Sigmoid colon (tissue), 7 donors: ENCODE measurements at places on chromosomes 2 and 18. TPM values are rescaled to one million over a fixed set of nuclear protein-coding genes. Genes with fewer than 3 reads are reported as not detected.

MERTK gene
- 23.9 TPM for total RNA-seq

GRCh38 chr2:88342749-88343148, 109.7 kb downstream of the FOXI3 start:
- DNase-seq, result no peak

DNA sequence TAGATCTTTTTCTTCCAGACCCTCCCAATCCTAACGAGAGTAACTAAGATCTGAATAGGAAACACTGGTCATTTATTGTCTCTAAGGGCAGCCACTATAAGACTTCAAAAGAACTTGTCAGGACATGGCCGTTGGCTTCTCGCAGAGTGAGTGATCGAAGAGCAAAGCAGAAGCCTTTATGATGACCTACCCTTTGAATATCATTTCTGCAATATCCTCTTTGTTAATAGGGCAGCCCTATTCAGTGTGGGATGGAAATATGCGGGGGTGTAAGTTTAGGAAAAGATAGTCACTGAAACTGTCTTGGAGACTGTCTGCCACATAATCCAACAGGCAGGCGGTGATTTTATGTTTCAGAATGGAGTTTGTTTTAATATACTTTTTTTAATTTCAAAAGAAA, 70.9 kb downstream of the FBXO36 start:
- no peak for DNase-seq

DNA sequence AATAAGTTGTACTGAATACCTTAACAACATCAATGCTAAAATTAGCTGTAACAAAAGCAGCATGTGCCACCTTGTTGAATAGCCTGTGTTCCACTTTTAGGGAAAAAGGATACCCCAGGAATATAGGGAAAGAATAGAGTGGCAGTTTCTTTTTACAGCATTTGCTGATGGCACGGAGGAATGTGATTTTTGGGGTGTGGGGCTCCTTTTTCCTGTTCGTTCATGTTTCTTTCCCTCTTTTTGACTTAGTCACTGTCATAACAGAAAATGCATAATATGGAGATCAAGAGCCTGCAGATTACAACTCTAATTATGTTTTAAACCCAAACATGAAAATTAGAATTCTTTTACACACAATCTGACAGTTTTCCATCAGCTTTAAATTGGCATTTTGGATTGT, 60.4 kb downstream of the MAP3K20 start:
- DNase-seq, result no peak

DNA sequence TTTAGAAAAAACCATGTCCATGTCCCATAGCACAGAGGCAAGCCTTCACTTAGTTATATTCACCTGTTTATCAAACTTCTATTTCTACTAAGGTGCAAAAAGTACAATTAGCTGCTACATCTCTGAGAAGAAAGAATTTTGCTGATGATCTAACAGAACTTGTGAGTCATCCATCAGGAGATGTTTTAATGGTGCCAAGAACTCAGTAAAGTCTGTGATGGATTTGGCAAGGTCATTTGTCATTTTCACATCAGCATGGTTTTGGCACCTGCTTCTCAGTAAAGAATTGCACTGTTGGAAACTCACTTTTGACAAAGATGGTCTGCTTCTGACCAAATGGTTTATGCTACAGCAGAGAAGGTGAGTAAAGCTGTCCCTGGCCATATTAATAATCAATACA, 195.7 kb upstream of the TMEFF2 start:
- DNase-seq, result no peak
